ENCODE measurements at places on chromosomes 2 and 18. TPM values are rescaled to one million over a fixed set of nuclear protein-coding genes. Genes with fewer than 3 reads are reported as not detected.

- no peak for DNase-seq
Observed at GRCh38 chr18:42936289-42936688, 179.2 kb downstream of the RIT2 start.

- DNase-seq: no peak
Observed at GRCh38 chr2:23452372-23452771, 67.4 kb downstream of the KLHL29 start.

- no peak for DNase-seq
Observed at GRCh38 chr2:132757002-132757589, 87.1 kb upstream of the LYPD1 start.

EVX2 gene
- not detected for polyA plus RNA-seq

GRCh38 chr2:173395567-173396351 lies 41.1 kb downstream of the CDCA7 start:
- no peak for DNase-seq

- no peak for DNase-seq
Observed at GRCh38 chr2:222174450-222174849, 124.3 kb downstream of the PAX3 start.

All from left renal cortex interstitium (tissue), 4 donors.